Stromal cell of bone marrow (primary cell): ENCODE measurements at places on chromosomes 5 and 9.
A peak's percentile ranks its signal among the peaks of the same experiment; 100 is the strongest.

DNA sequence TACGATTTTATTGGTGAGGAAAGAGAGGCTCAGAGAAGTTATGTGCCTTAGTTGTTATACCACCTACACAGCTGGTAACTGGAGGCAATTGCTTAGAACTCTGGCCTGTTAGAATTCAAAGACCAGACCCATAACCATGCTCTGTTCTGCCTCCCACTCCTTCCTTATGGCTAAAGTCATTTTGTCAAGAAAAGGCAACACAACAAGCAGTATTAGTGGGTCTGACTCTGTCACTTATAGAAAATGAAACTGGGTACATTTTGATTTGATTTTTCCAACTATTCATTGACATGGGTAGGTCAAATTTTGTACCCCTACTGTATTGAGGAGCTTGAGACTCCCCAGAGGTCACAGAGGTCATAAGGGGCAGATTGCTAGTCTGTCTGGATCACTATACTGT lies 44.5 kb upstream of the NR3C1 start:
- DNase-seq, result no peak

DNA sequence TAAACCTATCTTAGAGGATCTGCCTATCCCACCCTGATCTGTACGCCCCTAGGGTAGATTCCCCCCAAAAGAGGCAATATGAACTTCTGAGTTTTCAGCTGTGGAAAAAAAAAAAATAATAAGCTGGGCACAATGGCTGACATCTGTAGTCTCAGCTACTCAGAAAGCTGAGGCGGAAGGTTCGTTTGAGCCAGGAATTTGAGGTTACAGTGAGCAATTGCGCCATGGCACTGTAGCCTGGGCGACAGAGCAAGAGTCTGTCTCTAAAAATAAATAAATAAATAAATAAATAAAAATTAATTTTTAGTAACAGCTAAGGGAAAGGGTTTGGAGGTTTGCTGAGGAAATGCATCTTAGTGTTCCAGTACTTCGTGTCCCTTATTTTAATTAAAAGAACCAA lies 21.1 kb upstream of the SLC28A3 start:
- no peak for DNase-seq

DNA sequence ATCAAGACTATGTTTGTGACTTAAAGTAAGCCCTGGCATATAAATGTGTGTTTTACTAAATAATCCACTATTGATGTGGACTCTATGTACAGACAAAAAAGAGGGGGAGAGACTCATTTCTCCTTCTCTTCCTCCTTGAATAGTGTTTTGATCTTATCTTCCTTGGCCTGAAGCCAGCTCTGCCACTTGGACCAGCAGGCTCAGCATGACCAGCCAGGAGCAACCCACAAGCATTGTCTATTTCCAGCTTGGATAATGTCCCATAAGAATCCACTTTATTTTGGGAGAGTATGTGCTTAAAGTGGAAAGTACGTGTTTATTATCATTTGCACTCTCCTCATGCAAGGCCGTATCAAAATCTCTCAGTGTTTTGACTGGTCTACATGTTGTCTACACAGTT lies 23.8 kb upstream of the SLC46A2 start:
- no peak for DNase-seq

GRCh38 chr5:138962614-138963370 lies 87.7 kb upstream of the LRRTM2 start:
- DNase-seq, result no peak

- DNase-seq, result peak; percentile 91
These were observed 30.1 kb downstream of the PTPA start for GRCh38 chr9:129141066-129142041.

DNA sequence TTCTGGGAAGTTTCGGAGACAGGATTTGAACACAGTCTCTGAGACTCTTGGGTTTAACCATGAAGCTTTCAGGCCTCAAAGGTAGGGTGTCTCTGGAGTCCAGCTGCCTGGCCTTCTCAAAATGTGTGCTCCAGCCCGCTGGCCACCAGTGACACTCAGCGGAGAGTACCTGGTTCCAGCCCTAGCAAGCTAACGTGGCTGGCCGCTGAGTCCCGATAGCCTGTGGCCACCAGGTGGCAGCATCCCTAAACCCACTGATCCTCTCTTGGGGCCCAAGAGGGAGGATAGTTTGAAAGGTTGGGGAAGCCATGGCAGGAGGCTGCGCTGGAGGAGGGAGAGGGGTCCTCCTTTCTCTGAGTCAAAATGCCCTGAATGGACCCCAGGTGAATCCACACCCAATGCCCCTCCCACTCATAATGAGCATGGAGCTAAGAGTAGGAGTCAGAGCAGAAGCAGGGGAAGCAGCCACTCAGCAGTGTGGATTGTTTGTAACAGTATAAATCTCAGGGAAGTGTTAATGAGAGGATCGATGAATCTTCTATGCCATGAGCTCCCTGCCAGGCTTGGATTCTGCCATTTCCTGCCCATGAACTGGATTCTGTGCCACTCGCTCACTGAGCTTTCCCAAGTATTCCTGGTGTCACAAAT lies 5.4 kb upstream of the TIFAB start:
- no peak for DNase-seq

DNA sequence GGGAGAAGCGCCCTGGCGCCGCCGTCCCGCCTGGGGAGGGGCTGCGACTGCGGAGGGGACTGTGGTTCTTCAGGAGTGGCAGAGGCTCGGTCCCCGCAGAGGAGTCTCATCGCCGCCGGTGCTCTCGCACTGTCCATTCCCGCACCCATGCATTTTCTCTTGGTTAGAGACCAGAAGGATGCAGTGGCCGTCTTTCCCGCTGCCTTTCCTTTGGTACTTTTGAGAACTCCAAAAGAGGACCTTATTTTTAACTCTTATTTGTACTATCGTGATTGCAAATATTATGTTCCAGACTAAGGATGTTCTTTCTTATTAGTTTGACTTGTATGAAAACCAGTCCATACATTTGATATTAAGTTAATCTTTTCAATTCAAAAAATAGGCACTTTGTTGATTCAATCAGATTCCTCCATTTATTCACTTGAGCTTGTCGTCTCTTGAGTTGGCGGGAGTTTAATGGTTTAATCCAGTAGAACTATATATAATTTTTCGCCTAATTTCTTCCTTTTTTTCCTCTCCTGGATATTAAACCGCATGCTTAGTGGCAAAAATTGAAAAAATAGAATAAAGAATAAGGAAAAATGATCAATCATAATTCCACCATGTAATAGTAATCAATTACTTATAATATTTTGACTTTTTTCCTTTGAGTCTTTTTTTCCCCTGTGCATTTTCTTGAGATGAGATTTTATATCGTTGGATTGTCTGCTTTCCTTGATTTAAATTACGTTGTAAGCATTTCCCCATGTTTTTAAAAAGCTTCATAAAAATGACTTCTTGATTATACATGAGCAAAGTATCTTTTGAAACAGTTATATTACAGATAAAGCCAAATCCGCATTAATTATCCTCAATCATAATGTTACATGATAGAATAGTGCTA lies 861 bp downstream of the ZFYVE16 start:
- peak; percentile 20 for DNase-seq

GRCh38 chr9:107577140-107577776 lies 87.7 kb upstream of the KLF4 start:
- DNase-seq, result no peak

- DNase-seq, result no peak
These were observed 7.8 kb downstream of the HIGD2A start for GRCh38 chr5:176396330-176396729.

GRCh38 chr9:127812936-127813675 lies 10.4 kb downstream of the FPGS start:
- no peak for DNase-seq

GRCh38 chr5:90645024-90645610 lies 86.5 kb downstream of the ADGRV1 start:
- DNase-seq, result no peak

- DNase-seq, result peak; percentile 41
These were observed 171.7 kb downstream of the ATPSCKMT start for GRCh38 chr5:10077791-10078545.

DNA sequence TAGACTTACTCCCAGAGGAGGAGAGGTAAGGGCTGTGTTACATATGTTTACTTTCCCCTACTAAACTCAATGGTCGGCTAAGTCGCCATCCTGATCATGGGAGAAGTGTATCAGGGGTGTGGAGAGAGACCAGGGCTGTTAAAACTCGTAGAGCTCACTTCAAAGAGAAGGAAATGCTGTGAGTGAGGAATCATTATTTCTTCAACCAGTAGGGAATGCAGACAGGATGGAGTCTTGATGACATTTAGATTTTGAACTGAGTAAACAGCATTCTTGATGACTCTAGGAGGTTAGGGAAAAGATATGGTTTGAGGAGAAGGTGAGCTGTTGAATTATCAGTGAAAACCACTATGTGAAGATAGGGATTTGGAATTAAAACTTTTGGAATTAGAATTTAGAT lies 17.3 kb downstream of the RECK start:
- no peak for DNase-seq

DNA sequence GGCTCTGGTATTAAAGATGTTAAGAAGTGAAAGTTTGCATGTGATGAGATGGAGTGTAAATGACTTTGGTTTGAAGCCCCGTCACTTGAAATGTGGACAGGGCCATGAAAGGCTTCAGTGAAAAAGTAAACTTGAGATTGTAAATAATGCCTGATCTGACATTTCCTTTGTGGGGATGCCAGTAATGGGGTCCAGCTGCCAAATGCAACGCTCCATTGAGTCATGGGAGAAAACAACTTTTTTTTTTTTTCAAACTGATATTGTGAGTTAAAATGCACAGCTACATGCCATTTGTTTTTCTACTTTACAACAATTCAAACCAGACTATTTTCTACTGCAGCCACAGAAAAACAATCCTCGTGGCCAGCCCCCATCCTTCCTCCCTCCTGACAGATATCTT lies 327.0 kb upstream of the TNC start:
- no peak for DNase-seq

DNA sequence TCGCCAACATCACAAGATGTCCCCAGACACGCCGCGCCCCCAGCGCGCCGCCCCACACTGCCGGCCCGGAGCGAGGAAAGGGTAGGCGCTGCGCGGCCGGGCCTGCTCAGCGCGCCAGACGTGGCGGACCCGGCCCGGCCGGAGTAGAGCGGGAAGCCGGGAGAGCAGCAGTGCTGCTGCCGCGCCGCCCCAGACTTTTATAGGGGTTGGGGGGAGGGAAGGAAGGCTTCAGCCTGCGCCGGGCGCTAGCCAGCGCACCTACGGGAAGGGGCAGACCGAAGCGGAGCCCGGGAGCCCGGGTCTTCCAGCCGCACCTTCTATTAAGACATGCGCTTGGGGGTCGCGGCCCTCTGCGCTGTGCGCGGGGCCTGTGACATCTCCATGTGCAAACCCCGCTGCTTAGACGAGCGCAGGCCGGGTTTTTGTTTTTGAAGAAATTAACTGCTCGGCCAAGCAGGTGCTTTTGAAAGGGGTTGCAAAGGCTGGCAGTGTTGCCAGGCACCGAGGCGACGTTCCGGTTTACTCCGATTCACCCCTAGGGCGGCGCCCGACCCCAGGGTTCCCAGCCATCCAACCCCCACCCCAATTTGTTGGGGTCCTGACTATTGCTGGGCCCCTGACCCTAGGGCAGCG lies 353 bp upstream of the PAX5 start:
- DNase-seq, result no peak

DNA sequence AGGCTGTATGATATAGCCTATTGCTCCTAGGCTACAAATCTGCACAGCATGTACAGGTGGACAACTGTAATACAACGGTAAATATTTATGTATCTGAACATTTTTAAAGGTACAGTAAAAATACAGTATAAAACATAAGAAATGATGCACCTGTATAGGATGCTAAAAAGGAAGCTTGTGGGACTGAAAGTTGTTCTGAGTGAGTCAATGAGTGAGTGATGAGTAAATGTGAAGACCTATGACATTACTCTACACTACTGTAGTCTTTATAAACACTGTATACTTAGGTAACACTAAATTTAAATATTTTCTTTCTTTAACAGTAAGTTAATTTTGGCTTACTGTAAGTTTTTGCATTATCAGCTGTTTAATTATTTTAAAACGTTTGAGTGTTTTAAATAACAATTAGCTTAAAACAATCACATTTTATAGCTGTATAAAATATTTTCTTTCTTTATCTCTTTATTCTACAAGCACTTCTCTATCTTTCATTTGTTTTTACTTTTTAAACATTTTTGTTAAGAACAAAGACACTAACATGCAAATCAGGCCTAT lies 28.1 kb downstream of the CDH18 start:
- no peak for DNase-seq

DNA sequence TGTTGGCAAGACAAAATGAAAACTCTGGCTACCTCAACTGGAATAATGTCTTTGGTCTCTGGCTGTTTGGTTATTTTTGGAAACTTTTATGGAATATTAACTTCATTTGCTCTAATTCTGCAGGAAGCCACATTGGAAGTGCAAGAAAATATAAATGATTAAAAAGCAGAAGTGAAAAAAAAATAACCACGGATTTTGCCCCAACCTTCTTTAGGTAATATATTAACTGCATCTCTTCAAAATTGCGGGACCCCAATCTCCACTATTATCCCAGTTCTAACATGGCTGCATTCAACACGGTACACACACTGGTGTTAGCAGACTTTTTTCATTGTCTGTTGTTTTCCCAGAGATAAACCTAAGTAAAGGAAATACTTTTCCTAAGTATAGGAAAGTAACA lies 23.0 kb downstream of the GLIS3 start:
- DNase-seq, result no peak

GRCh38 chr9:89465726-89466308 lies 32.1 kb downstream of the SEMA4D start:
- no peak for DNase-seq

DNA sequence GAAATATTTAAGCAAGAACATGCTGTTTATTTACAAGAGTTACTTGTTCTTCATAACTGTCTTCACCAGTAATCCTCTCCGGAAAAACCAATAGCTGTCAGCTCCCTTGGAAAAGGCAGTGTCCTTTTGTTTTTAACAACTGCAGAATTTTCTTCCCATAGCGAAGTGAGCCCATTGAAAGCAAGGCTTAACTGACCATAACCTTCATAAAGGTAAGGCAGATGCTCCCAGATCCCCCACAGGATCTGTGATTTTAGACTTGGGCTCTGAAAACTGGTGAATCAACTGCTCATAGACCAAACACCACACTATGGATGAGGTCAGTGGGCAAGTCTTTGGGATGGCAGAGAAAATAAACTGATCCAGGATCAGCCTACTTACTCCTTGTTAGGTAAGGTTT lies 155.0 kb downstream of the GLIS3 start:
- no peak for DNase-seq

DNA sequence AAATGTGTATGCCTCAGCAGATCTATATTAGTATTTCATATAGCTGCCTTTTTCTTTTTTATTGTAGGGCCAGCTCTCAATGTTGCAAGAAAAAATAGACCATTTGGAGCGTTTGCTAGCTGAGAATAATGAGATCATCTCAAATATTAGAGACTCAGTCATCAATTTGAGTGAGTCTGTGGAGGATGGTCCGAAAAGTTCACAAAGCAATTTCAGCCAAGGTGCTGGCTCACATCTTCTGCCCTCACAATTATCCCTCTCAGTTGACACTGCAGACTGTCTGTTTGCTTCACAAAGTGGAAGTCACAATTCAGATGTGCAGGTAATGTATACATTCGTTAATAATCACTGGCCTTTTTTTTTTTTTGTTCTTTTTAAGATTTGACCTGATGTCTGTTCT lies 23.7 kb downstream of the MAN2A1 start:
- DNase-seq, result no peak

- no peak for DNase-seq
These were observed 215.7 kb downstream of the FAM114A2 start for GRCh38 chr5:153823036-153823435.
